Body of pancreas (tissue), 4 donors: ENCODE measurements at places on chromosomes 4 and X. TPM values are rescaled to one million over a fixed set of nuclear protein-coding genes. Genes with fewer than 3 reads are reported as not detected.

DNA sequence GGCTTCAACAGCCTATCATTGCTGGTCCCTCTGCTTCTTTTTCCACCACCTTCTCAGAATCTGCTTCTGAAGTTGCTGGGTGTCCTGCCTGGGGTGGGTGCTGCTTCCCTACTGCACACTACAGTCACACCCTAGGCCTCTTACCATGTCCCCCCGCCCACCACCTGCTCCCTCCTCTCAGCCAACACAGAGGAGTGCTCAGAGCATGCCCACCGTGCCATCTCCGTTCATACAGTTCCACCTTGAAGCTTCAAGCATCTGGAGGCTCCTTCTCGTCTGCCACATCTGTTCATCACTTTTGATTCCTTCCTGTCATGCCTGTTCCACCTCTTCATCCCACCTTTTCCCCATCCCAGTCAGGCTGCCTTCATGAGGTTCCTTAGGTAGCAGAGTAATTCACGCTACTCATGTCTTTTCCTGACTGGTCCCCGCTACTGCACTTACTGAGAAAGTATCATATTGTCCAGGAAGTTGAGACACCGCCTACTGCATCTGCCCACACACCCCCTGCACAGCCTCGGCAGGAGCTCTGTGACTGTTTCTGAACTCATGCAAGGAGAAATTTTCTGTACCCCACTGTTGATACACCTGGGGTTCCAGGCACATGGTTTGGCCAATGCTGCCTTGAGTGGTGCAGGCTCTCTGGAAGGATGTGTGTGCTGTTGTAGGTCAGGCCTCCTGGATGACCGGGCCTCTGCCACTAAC lies 39.5 kb downstream of the HADH start:
- no peak for DNase-seq

The ODAPH gene
- total RNA-seq, result not detected

DNA sequence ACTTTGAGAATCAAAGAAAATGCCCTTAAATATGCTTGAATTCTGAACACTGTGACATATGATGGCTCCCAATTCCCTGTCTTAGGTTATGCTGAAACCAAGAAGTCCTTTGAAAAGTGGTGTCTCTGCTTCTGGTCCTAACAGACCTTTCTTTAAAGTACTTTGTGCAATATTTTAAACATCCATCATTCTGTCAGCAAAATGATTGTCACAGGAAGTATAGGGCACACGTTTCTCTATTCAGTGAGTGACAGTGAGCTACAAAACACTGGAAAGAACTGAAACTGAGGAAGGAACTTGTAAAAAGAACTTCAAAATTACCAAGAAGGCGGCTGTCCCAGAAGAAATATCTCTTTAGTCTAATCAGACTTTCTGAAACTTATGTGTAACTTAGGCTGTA lies 12.2 kb upstream of the NUP54 start:
- no peak for DNase-seq

The RNF150 gene
- total RNA-seq, result 4.6 TPM

DNA sequence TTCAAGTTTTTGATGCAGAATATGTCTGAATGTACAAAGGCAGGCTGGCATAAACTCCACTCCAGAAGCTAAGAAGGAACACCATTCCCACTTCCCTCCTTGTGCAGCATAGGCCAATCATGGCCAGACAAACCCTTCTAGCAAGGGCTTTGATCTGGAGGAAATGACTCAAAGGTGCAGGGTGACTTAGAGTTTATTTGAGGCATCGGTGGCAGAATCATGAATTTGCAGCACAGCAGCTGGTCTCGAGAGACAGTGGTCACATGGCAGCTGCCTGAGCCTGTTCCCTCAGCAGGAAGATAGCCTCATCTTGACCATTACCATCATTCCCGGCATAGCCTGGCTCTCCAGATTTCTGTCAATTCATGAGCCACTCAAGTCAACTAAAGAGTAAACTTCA lies 154.5 kb downstream of the ATP10D start:
- no peak for DNase-seq
